ENCODE measurements at places on chromosomes 11 and 22.

- no peak for DNase-seq
Measured at GRCh38 chr11:2190657-2191471, 19.2 kb upstream of the TH start.

GRCh38 chr11:120338107-120338933 lies 2.1 kb downstream of the ARHGEF12 start:
- no peak for DNase-seq

DNA sequence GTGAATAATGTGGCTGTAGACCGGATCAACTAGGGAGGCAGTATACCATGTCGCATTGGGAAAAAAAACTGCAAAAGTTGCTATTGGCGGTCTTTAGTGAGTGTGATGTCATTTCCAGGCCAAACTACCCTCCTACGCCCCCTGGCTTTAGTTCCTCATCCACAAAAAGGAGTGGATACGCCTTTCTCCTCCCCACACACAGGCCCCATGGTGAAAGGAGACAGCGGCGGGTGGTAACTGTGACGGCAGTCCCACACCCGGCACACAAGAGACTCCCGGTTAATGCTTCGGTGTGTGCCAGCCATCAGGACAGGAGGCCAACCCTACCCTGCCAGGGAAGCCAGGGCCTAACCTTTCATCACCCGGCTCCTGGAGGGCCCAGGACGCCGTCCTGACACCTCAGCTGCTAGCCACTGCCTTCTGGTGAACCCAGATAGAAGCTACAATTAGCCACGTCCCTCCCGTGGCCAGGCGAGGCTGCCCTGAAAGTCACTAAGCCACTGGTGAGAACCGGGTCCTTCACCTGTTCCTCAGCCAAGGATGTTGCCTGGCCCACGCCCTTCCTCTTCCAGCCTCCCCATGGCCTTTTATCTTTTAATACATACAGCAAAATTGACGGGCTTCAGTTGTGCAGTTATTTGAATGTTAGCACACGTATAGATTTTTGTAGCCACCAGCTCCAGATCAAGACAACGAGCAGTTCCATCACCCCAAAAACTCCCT lies 10.8 kb downstream of the TP53I11 start:
- no peak for DNase-seq

- no peak for DNase-seq
Measured at GRCh38 chr11:66071381-66071801, 1.3 kb downstream of the PACS1 start.

DNA sequence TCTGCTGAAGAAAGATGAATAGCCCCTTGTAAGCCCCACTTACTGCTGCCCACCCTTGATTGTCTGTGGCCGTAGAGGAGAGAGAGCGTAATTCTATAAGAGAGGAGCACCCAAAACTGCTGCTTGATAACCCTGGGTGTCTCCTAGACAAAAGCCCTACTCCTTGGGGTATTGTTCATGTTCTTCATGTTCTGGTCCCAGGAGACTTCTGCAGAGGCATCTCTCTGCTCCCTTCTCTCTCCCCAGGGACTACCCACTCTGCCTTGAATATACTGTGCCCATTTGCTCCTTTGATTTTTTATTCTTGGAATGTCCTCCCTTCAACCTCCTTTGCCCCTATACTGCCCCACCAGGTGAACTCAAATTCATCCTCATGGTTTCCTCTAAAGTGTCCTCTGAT lies 417.8 kb upstream of the CADM1 start:
- DNase-seq: no peak

DNA sequence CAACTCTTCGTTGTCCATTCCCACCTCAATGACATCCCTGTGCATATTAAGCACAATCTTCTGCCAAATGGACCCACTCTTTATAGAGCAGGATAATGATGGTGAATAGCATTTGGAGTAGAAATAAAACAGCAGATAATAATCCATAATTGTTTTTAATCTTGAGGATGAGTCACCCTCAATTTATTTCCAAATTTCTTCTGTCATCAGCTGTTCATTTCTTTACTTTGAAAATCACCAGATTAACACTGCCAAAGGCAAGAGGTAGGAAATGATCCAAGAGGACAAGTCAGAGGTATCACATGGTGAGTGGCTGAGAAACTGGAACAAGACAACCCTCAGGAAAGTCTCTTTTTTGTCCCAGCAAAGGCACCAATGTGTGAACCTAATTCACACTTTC lies 7.3 kb upstream of the AMBRA1 start:
- no peak for DNase-seq

DNA sequence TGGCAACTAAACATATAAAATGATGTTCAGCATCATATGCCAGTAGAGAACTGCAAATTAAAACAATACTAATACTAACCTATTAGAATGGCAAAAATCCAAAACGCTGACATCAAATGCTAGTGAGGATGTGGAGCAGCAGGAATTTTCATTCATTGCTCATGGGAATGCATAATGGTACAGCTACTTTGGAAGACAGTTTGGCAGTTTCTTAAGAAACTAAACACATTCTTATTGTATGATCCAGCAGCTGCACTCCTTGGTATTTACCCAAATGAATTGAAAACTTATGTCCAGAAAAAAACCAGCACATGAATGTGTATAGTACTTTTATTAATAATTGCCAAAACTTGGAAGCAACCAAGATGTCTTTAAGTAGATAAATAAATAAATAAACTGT lies 258.0 kb downstream of the TENM4 start:
- DNase-seq: no peak

- no peak for DNase-seq
Measured at GRCh38 chr11:16110886-16111285, 245.5 kb downstream of the SOX6 start.

DNA sequence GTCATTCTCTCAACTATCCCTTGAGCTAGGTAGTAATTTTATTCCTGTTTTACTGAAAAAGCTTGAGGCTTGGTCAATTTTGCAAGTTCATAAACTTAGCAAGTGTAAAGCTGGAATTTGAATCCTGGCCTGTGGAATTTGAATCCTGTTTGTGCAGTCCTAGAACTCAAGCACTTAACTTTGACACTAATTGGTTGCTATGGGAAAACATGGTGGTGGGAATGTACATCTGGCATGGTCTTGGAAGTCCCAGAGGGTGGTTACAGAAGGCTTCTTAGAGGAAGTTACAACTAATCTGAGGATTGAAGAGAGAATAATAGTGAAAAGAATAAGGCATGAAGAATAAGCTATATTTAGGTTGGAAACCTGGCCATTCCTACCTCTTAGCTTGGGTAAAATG lies 66.5 kb upstream of the LIN7C start:
- DNase-seq: no peak
